WTC11 (cell line): ENCODE measurements at places on chromosomes 11 and 22. TPM values are rescaled to one million over a fixed set of nuclear protein-coding genes. Genes with fewer than 3 reads are reported as not detected.

PMM1 gene
- total RNA-seq, result 14.8 to 15.7 TPM (median 15.0 TPM) in 3 replicates

ACTN3 gene
- total RNA-seq, result 18.5 to 20.4 TPM (median 19.2 TPM) in 3 replicates

APLNR gene
- 0.53 to 0.89 TPM (median 0.66 TPM) in 3 replicates for total RNA-seq

- H3K27me3 ChIP-seq, result no peaks in the 10 kb centered on the region; the same call in 1 of the 2 replicates
- H3K4me3 ChIP-seq, result no peak overlapping the region
- peaks cover 10% of the 10 kb centered on the region for H3K36me3 ChIP-seq
- H3K27ac ChIP-seq, result no peak overlapping the region
Observed at GRCh38 chr11:106399624-106400023, 322.2 kb downstream of the AASDHPPT start.

CHST1 gene
- 2.4 to 2.6 TPM (median 2.4 TPM) in 3 replicates for total RNA-seq
